ENCODE measurements at places on chromosomes 2 and 18.

DNA sequence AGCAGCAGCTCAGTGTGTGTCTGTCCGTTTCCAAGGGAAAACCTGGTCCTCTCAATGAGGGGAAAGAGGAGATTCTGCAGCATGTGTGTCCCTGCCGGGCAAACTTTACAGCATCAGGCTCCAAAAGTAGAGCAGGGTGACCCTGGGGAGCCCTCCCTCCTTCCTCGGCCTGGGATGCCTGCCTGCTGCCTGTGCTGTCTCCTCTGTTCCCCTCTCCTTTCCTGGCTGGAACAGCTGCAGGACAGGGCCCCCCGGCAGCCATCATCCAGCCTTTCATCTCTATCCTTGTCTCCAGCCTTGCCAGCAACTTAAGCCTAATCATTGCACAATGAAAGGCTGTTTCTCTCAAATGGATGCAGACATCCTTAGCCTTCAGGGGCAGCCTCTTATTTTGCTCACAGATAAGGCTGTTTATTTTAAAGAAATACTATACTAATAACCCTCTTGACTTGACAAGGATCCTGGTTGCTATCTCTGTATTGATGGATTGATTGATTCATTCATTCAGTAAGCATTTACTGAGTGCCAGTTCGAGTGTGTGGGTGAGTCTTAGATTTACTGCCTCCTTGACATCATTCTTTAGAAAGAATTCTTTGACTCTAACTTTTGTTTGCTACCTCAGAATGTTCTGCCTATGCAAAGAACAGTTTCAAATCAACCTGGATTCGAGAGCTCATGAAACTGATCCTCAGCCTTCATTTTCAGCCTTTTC lies 40.6 kb upstream of the EDAR start:
- no peak for DNase-seq

DNA sequence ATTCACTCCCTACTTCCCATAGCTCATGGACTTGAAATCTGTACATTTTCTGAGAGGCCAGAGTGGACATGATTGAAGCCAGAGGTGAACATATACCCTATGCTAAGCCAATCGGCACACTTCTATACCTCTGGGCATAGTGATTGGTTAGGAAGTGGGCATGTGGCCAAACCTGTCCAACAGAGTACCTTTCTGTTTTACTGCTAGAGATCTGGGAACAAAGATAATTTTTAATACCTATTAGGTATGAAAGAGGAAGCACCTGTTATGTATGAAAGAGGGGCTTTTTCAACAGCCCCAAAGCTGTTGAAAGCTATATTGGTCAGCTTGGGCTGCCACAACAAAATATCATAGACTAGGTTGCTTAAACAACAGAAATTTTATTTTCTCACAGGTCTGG lies 27.7 kb downstream of the METTL8 start:
- no peak for DNase-seq

DNA sequence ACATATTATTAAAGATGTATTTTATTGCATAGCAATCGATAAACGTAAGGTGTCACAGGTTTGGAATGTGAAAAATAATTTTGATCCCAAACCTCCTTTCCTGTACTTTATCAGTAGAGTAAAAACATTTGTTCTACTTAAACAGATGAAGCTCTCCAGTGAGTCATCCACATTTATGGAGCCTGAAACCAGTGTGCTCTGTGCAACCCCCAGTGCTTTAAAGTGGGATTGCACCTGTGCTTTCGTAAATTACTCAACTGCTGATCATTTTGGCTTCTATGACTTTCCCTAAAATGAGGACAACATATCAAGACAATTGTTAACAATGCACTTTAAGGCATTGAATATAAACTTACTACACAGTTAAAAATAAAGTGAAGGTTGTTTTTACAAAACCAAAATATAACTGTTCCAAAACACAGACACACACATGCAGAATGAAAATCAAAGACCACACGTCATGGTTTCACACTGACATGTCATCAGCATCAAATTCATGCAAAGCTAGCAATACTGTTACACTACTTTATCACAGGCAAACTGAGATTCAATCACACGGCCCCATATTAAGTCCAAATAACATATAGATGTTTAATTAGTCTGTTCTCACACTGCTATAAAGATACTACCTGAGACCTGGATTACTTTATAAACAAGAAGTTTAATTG lies 9.7 kb downstream of the TMEM18 start:
- DNase-seq: no peak

GRCh38 chr2:60483401-60483800 lies 70.1 kb downstream of the BCL11A start:
- DNase-seq: no peak

DNA sequence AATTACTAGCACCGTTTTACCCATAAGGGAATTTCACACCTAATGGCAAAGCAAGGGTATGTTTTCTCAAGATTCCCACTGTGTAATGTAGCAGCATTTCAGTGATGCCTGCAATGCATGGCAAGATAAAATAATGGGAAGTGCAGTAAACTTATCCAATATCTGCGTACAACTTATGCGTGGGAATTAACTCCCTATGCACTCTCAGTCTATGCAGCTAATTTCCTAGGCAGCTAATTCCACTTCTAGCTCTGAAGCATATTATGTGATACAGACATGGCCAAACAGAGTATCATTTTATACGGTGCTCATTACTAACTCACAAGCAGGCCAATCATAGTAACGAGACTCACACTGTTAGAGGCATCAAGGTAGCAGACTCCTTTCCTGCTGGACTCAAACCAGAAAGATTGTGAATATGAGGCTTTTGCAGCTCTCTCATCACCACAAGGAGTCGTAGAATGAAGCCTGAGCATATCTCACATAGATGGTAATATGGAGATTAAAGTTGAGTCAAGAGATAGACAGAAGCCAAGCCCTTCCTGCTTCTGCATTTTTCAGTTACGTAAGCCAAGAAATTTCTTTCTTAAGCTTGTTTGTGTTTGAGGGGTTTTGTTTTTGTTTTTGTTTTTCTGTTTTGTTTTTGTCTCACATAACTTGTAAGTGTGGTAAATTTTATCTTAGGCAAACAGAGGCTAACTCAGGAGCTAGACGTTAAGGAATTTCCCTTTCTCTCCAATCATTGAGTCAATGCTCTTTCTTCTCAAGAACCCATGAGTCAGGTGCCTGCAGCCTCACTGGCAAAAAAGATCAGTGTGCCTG lies 34.8 kb upstream of the ITGAV start:
- DNase-seq: no peak

- DNase-seq: no peak
Observed at GRCh38 chr18:63890950-63891304, 3.4 kb downstream of the SERPINB2 start.

GRCh38 chr2:11698009-11698922 lies 28.3 kb upstream of the NTSR2 start:
- DNase-seq: no peak

GRCh38 chr2:8986327-8986976 lies 17.0 kb downstream of the MBOAT2 start:
- DNase-seq: no peak

DNA sequence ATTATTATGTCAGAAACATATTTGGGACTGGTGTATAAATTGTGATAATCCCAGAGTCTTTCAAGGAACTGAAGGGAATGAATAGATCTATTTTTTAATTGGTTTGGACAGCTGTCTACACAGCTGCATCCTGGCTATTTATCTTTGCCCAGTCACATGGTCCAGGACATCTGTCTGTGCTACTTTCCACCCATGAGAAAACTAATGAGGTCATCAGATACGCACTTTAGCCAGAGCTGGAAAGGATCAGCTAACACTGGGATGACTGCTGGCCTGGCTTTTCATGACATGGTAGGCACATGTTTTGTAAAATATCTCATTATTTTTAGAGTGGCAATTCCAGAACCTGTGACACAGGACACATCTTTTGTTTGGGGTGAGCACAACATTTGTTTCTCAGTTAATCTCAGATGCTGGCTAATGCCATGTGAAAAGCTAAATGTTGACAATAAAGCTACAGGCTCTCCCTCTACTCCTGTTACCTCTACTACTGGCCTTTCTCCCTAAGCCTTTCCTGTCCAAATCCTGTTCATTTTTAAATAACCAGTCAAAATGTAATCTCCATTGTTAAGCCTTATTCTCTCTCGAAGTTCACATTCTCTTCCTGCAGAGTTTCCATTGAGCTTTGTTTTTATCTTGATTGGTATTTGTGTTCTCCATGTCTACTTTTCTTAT lies 500.7 kb downstream of the RIT2 start:
- DNase-seq: peak; percentile 40

GRCh38 chr2:20496076-20496872 lies 49.4 kb downstream of the RHOB start:
- DNase-seq: no peak

DNA sequence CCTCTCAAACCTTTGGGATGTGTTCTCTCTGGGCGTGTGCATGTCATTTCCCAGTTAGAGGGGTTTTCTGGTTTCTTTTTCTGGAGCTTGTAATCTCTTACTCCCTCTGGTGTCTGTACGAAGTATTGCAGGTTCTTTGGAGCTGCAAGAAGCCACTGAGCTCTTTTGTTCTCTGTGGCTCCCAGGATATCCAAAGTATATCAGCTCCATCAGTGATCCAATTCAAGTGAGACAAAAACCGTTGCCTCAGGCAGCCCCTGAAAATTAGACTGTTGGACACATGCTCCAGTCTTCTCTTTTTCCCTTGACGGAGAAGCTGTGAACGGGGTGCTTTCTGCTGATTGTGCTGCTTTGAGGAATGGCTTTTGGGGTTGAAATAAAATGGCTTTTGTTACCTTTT lies 59.0 kb upstream of the LDLRAD4 start:
- peak; percentile 72 for DNase-seq

DNA sequence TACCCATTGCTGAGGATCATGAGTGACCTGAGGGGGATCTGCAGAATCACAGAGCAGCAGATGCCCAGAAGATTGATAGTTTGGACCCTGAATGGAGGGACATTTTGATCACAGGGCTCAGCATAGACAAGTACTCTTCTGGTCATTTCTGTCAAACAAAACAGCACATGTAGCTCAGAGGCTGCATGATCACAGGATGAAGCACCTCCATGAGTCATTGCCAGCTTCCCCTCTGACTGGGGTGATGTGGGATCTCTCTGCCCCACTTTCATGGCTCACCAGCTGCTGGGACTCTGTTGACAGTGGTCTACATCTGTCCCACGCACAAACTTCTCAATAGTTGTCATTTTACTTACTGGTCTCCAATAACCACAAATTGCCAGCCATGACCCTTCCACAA lies 264.1 kb downstream of the RPIA start:
- DNase-seq: no peak

DNA sequence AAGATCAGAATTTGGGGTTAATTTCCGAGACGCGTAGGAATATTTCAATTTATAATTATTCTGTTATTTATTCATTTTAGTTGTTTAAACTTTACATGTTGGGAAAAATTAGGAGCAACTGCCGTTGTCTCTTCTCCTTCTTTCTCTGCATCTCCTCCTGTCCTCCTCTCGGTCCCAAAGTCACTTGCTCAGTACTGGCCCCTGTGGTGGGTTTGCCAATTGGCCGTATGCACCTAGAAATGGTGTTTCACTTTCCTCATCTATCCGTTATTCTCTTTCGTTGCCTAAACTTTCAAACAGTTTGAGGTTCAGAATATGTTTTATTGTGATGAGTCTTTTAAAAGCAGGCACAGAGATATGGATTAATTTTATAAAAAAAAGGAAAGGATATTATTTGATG lies 517.9 kb downstream of the PLCL1 start:
- no peak for DNase-seq

- DNase-seq: no peak
Observed at GRCh38 chr2:64405581-64406406, 48.2 kb upstream of the LGALSL start.

DNA sequence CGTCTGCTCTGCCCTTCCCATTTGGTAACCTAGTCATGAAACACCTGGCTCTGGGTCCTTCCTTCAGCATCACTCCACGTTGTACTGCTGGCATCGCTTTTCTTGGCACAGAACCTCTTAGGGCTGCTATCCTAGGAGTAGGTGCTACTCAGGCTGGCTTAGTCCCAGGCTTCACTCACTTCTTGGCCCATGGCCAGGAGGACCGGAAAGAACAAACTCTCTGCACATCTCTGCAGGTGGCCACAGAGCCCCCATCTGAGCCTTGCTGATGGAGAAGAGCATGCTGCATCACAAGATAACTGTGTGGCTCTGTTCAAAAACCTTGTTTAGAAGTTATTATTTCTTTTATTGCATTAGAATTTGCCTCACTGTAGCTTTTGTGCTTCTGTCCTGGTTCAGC lies 447.2 kb upstream of the TNP1 start:
- peak; percentile 84 for DNase-seq

DNA sequence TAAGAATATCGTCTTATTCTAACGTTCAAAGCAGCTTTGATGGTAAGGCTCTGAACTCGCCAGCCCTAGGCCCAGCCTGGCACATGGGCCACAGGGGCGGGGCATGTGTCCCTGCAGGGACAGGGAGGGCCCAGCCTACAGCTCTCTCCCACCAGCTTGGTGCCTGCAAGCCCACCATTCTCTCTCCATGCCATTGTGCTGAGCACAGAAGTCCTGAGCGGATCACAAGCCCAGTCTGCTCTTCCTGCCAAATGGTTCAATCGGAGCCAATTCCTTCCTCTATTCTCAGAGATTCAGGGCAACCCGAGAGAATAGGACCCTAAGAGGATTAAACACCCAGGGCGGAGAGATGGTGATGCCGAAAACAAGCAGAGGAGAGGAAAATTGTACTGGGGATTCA lies 50.3 kb upstream of the APCDD1 start:
- no peak for DNase-seq

DNA sequence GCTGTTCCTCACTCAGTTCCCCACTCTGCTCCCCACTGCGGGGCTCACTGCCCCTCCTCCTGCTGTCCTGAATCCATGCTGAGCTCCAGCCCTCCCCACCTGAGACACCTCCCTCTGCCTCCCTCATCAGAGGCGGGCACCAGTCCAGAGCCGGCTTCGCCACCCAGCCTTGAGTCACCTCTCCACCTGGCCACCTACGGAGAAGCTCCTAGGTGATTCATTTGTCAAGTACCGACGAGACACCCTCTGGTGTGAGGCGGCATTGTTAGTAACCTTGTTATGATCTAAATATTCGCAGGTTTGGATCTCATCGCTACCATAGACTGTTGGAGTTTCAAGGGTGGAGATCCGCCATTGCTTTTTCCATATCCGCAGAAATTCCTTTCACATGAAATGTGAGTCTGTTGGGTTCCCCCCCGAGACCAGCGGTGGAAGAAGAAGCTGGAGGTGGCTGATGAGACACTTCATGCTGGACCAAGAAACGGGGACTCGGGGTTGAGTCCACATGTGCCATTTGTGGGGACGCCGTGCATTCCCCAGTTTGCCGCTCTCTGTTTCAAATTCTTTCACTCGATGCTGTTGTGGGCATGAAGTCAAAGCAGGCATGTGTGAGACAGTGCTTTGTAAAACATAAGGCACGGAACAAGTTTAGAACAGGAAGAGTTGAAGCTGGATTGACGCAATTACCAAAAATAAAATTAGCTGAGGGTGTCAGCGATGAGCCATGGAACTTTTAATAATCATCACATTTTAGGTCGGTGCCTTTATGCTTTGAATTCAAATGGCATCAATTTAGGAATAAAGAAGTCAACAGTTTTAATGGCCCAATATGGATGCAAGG lies 259.8 kb upstream of the HDAC4 start:
- no peak for DNase-seq

- no peak for DNase-seq
Observed at GRCh38 chr18:36176711-36177110, 10.6 kb upstream of the MOCOS start.
